Putamen (tissue), 1 donor: ENCODE measurements at places on chromosomes 11 and 22.

- DNase-seq = no peak
These were observed 71.3 kb downstream of the BCR start for GRCh38 chr22:23251445-23252093.

DNA sequence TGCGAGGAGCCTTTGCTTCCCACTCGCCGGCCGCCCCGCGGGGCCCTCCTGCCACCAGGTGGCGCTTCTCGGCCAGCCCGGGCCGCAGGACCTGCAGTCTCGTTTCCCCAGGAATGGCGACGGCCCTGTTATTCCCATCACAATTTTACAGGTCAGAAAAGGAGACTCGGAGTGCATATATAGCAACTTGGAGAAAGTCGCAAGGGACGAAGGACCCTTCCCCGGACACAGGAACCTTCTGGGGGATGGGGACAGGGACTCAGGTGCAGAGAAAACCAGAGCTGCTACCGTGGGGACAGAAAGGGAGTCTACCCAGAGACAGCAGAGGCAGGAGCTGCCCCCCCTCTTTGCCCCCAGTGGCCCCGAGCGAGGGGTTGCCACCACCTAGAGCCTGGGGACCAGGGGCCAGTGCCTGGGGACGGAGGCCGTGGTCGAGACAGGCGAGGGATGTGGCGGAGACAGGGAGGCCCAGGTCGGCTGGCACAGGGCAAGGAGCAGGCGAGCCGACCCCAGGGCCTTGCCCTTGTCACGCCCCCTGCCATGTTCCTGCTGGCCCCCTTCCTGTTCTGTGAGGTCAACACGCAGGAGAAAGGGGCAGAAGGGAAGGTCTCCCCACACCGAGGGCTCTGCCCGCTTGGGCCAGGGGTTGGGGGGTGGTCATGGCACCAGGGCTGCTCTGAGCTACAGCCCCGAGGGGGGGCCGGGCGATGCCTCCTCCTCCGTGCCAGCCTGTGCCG lies 3.5 kb upstream of the KRTAP5-6 start:
- peak; percentile 70 for DNase-seq

DNA sequence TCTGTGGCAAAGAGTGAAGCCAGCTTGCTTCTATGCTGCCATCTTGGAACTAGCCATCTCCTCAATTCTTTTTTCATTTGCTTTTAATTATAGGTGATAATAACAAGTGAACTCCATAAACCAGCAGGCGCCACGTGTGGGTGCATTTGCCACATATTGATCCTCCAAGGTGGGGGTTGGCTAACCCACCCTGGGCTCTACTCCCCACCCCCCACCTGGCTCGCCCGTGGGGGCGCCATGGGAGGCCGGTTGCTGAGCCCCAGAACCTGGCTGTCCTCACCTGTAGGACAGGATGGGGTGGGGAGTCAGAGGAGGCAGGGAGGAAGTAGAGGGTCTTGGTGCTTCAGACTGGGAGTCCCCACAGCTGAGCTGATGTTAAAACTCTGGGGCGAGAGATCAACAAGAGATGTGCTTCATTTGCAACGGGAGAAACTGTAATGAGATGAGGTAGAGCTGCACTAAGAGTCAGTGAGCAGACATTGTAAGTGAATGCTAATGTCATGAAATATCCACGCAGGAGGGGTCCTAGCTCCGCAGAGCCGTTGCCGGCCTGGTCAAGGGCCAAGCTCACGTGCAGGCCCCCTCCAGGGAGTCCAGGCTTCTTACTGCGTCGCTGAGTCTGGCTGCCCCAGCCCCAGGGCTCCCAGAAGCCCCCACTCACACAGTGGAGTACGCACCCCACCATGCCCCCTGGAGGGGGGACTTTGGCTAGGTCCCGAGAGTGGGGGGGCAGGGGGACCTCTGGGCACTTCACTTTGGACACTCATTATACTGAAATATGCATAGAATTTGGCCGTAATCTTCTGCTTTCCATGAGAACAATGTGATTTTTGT lies 59.4 kb downstream of the BRD1 start:
- DNase-seq = no peak

DNA sequence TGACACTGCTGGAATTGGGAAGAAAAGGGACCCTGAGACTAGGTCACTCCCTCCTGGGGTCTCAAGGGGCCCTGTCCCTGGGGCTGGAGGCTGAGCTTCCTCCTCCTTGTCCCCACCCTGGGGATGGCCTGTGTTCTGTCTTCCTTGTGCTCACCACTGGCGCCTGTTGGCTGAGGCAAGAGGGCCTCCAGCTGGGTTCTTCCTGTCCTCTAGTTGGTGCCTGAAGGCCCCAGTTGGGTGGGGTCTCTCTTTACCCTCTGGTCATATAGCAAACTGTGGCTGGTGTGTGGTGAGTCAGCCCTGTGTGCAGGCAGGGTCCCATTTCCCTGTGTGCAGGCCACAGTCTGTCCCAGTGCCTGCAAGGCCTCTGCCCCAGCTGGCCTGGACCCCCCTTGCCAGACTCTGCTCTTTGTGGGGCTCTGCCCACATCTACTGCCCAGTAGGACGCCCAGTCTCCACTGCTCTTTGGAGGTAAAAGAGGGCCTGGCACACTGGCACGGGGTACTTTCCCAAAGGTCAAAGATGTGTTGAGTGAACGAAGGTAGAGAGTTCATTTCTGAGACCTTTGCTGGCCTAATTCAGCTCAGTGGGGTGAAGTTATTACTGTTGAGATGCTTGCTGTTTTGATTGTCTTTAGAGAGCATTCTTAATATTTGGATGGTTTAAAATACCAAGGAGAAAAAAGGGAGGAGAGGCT lies 55.1 kb upstream of the CLDN5 start:
- DNase-seq = no peak

DNA sequence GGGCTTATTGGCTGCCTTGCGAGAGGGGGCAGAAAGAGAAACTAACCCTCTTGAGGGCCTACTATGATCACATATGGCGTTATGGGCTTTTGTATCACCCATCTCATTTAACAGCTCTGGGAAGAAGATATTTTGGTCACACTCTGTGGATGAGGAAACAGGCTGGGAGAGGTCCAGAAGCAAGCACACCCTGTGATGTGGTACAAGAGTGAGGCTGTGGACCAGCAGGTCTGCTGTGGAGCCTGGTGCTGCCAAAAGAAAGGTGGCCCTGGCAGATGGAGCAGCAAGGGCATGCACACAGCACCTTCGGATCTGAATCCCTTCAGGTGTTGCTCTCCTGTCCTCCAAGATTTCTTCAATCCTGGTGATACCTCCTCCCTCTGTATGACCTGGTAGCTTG lies 64.1 kb downstream of the KCNC1 start:
- no peak for DNase-seq

DNA sequence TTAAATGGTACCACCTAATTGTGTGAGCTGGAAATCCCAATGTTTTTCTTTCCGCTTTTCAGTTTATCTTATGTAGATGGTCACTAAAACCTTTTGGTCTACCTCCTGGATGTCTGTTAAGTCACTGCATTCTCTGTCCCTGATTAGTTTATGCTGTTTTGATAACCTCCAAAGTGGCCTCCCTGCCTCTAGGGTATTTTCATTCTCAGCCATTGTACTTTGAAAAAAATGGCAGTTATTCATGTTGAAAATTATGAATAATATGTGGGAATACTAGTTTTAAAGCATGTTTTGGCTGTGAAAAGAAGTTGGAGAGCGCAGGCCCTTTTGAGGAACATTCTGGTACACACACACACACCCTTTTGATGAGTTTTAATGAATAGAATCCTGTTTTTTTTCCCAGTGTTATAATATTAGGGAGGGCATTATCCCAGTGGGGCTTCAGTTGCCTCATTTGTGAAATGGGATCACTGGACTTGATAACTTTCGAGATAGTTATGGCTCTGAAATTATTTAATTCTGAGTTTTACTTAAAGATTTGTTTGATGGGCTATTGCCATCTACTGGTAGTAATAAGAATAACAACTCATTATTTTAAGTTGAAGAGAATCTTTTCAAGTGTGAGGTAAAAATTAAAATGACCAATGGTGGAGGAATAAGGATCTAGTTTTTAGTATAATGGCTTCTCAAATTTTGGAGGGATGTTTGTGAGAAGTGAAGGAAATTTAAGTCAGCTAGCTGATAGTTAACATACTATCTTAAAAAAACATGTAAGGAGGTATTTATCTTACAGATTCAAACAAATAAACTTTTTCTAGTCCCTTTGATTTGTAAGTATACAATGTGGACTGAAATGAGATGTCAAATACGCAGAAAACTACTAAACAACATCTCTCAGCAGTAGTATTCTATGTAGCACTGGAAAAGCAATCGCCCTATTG lies 3.9 kb downstream of the FDX1 start:
- no peak for DNase-seq

- DNase-seq = no peak
These were observed 1529.2 kb upstream of the TENM4 start for GRCh38 chr11:80970037-80970436.

DNA sequence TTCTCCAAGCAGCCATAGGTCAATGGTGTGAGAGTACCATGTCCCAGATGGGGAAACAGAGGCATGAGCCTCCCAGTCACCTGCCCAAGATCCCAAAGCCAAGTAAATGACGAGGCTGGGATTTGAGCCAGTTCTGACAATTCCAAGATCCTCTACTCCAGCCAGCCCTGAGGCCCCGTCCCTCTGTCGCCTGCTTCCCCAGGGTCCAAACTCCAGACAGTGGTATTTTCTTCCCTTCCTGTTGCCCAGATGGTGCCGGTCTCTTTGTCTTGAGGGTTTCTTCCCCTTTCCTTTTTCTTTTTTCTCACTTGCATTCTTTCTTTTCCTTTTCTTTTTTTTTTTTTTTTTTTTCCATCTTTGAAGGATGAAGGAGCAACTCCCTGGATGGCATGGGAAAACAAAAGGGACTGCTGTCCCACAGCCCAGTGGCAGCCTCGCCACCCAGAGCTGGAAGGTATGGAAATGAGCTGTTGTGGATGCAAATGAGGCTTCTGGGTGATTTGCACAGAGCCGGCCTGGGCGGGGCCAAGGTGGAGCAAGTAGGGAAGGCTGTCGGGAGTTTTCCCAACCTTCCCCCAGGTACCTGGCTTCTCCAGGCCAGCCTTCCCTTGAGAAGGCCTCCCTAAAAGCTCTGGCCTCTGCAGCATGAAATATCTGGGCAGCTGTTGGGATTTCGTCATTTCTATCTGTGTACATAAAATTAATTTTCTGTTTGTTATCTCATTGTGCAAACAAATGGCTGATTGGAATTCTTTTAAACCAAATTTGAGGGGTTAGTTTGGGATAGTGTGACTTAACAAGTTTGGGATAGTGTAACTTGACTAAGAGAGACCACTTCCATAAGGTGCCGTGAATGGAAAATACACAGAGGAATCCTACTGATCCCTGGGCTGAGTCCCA lies 146.8 kb downstream of the MN1 start:
- no peak for DNase-seq

- DNase-seq = no peak
These were observed 17.5 kb downstream of the FBXO7 start for GRCh38 chr22:32492111-32492510.

DNA sequence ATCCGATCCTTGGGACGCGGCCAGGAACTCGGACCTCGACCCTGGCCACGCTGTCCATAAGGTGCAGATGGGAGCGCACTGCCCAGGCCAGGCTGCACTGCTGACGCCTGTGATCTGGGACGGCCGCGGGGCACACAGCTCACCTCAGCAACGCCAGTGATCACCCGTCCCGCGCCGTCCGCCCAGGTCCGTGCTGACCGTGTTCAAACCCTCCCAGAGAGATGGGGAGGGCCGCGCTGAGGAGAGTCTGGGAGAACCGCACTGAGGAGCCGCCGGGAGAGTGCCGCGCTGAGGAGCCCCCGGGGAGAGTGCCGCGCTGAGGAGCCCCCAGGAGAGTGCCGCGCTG lies 636 bp downstream of the KCNQ1OT1 start:
- no peak for DNase-seq

DNA sequence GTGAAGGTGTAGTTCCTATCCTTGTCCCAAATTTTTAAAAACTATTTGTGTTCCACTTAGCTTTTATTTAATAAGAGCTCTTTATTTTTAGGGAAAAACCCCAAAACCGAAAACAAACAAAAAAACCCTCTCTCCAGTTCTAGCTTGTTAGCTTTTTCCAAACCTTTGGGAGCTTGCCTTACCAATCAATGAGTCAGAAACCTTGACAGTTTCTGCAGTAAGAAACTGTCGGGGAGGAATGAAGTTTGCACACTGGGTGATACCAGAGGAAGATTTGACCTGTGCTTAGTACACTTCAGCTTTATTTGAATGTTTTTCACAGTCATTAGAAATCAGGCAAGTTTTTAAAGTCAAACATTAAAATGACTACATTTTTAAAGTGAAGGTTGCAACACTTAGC lies 105.0 kb downstream of the FAT3 start:
- no peak for DNase-seq

- DNase-seq = peak; percentile 49
These were observed 133.1 kb upstream of the TBCEL start for GRCh38 chr11:120890609-120891320.

GRCh38 chr11:20783220-20783619 lies 113.8 kb downstream of the NELL1 start:
- no peak for DNase-seq

DNA sequence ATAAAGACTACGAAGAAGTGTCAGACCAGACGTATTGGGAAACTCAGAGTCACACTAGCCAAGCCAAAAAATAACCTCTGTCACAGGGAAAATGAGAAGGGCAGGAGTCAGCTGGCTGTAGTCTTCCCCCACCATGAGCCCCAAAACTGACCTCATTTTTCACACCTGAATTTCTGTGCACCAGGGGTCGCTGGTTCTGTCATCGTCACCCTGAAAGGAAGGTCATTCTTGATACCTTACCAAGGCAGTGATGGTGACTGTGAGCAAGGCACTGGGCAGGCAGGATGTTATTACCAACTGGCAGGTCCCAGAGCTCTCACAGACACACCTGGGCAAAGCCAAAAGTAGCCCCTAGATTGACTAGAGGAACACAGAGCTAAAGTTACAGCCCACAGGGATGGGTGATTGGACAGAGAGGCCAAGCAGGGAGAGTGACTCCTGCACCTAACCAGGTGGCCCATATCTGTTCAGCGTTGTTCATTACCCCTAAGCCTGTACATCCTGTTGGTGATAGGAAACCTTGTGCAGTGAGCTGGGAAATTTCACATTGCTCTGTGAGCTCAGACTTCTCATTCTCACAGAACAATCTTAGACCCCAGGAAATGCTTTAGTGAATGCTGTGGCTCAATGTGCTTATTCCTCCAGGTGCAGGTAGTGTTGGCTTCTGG lies 32.3 kb upstream of the OR56A1 start:
- DNase-seq = no peak

- no peak for DNase-seq
These were observed 21.9 kb downstream of the IGHMBP2 start for GRCh38 chr11:68925611-68926010.

DNA sequence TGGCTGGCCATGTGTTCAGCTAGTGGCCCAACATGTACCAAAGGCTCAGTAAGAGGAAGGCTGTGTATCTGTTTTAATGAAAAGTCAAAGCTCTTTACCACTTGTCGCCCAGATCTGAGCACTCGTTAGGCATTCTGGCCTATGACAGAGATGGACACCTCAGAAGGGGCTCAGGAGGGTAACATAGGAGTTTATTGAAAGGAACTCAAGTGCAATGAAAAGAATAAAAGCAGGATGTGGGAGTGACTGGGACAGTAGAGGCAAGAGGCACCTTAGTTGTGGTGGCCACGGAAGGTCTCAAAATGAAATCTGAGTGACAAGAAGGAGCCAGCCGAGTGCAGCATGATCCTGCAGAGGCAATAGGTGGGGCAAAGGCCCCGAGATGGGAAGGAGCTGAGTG lies 309.7 kb downstream of the MN1 start:
- DNase-seq = no peak
